IMR-90 (cell line): ENCODE measurements at places on chromosomes 13 and 19. TPM values are rescaled to one million over a fixed set of nuclear protein-coding genes. Genes with fewer than 3 reads are reported as not detected.

MBD3L2B gene
- total RNA-seq: not detected in 2 replicates

OR7A5 gene
- total RNA-seq: not detected in 2 replicates

DNA sequence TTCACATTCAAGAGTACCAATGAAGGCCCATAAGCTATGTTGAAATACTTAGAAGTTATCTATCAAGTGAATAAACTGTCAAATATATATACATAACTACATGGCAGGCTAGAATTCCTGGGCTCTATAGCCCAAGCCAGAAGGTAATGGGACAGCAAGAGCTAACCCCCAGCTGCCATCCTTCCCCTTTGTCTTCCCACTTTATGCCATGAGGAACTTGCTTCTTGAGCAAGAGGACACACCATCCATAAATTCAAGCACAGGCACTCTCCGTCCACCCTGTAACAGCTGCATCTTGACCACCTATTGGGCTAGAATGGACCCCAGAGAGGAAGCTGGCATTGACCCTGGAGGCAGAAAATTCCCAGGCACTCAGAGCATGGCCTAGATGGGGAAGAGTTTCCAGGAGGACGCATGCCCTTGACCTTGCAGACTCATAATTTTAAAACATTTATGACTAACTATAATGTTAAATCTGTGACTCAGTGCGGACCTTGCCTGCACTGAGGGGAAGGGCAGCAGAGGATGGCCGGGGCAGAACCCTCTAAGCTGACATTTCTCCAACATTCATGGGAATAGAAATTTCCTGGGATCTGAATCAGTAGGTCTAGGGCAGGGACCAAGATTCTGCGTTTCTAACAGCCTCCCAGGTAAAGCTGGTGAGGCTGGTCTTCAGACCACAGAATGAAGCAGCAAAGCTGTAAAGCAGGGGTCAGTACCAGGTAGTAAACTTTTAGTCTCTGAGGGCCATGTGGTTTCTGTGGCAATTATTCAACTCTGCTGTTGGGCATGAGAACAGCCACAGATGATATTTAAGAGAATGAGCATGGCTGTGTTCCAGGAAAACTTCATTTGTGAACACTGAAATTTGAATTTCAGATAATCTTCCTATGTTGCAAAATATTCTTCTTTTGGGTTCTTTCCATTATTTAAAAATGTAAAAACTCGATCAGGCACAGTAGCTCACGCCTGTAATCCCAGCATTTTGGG, 71.4 kb upstream of the CLDN10 start:
- peak; percentile 18 for DNase-seq

DNA sequence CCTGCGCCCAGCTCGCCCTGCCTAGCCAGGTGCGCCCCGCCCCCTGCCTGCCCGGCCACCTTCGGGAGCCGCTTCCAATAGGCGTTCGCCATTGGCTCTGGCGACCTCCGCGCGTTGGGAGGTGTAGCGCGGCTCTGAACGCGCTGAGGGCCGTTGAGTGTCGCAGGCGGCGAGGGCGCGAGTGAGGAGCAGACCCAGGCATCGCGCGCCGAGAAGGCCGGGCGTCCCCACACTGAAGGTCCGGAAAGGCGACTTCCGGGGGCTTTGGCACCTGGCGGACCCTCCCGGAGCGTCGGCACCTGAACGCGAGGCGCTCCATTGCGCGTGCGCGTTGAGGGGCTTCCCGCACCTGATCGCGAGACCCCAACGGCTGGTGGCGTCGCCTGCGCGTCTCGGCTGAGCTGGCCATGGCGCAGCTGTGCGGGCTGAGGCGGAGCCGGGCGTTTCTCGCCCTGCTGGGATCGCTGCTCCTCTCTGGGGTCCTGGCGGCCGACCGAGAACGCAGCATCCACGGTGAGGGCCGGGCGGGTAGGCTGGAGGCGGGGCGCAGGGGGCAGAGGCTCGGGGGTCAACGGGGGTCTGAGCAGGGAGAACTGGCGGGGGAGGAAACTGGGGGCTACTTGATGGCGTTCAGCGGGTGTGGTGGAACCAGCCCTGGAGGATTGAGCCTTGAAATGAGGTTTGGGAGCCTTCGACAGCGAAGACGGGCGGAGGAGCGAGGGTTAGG, at the start of gene SPINT2:
Gene SPINT2, plus strand, starts transcription at position 88 of the 727 bp plus-strand sequence. Its CDS starts 320 bp downstream, at position 408.
- no peak for DNase-seq

- no peak for DNase-seq
Measured at GRCh38 chr13:81394640-81395039, 1053.7 kb upstream of the SPRY2 start.

- no peak for DNase-seq
Measured at GRCh38 chr13:58207501-58207900, 576.0 kb downstream of the PCDH17 start.

LRP3 gene
- 8.4 and 8.6 TPM in 2 replicates for total RNA-seq

ZNF560 gene
- 0.90 and 1.1 TPM in 2 replicates for total RNA-seq

LPAR2 gene
- under 0.01 and 0.28 TPM in 2 replicates for total RNA-seq

PEAK3 gene
- under 0.01 TPM in 1 of 2 replicates, not detected in the other for total RNA-seq

- no peak for DNase-seq
Measured at GRCh38 chr13:52811841-52812240, 36.6 kb downstream of the PCDH8 start.

PNMA8C gene
- total RNA-seq: under 0.01 and 0.18 TPM in 2 replicates

SIX5 gene
- total RNA-seq: 0.90 and 1.4 TPM in 2 replicates

DNA sequence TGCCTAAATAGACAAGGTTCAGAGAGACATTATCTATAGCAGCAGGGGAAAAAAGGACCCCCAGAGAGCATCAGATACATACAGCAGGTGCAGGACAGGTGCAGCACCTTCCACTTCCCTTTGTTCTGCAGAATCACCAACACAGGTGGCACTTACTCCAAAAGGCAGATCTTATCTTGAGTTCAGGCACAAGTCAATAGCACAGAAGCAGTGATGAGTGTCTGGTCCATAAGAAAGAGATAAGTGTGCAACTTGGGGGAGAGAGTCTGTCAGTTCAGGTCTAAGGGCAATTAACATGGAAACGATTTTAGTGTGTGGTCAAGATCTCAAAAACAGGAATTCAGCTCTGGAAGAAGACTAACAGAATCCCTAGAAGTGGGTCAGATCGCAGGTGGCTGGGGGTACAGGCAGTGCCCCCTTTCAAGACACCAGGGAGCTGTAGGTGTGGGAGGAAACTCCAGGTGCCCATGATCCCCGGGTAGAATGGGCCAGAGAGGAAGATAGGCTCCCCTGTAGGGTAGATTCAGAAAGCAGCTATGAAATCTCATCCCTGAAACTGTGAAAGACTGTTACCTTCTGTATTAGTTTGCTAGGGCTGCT, 40.6 kb downstream of the TNFSF11 start:
- DNase-seq: no peak

DNA sequence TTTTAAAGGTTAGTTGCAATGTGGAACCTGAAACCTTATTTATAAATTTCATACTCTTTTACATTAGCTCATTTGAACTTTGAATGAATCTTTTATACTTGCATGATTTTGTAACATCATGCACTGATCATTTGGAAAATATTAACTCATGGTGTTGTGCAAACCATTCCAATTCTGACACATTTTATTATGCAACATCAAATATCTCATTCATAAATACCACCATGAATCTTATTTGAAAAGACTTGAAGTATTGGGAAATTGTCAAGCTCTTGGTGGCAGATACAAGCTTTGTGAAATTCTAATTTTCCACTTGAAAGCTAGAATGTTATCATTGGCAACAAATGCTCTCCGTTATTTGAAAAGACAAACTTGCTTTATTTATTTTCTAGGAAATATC, 379.9 kb upstream of the PCDH20 start:
- DNase-seq: no peak

ZNF763 gene
- 0.56 and 0.90 TPM in 2 replicates for total RNA-seq

ZNF724 gene
- total RNA-seq: 18.3 and 20.1 TPM in 2 replicates

DNA sequence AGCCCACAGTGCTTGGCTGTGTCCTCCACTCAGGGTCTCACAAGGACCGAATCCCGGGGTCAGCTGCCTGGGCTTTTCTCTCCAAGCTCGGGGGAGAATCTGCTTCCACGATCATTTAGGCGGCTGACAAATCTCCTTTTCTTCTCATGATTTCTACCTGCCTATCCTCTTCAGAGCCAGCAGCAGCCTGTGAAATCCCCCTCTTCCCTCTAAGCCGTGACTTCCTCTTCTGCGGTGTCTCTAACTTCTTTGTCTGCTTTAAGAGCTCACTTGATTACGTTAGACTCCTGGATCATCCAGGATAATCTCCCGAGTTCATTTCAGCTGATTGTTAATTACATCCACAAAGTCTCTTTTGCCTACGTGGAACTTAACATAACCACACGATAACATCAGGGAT, 22.5 kb upstream of the ZNF845 start:
- DNase-seq: no peak

- peak; percentile 76 for DNase-seq
Measured at GRCh38 chr19:50705422-50706019, 14.1 kb downstream of the SHANK1 start.

RGCC gene
- total RNA-seq: 6.1 and 7.5 TPM in 2 replicates

GRCh38 chr19:16715611-16716010, 4.0 kb upstream of the NWD1 start:
- no peak for DNase-seq

BEST2 gene
- not detected in 2 replicates for total RNA-seq

SWSAP1 gene
- total RNA-seq: 0.36 and 0.56 TPM in 2 replicates

CCDC169 gene
- total RNA-seq: 0.54 and 0.83 TPM in 2 replicates

- DNase-seq: peak; percentile 27
Measured at GRCh38 chr19:584240-585001, 5.3 kb upstream of the HCN2 start.

CLEC4M gene
- not detected in 2 replicates for total RNA-seq

GRCh38 chr19:29876414-29876813, 64.6 kb downstream of the CCNE1 start:
- no peak for DNase-seq

DNA sequence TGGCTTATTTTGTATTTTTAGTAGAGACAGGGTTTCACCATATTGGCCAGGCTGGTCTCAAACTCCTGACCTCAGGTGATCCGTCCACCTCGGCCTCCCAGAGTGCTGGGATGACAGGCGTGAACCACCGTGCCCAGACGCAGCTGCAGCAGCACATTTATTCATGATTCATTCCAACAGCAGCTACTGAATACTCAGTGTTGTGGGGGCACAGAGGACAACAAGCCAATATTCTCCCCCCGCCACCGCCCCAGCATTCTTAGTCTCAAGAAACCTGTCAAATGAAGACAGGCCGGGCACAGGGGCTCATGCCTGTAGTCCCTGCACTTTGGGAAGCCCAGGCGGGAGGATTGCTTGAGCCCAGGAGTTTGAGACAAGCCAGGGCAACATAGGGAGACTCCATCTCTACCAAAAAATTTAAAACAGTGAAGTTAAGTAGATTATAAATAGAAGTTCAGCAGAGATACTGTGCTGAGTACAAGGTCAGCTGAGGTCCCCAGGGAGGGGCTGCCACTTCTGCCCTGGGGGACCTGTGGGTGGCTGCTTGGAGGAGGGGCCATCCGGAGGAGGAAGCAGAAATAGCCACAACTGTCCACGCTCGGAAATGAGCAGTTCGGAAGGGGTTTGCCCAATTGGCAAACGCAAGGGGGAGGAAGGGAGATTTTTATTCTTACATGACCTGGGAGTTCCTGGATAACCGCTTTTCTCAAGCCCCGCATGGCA, 4.3 kb downstream of the DOT1L start:
- peak; percentile 44 for DNase-seq

CXCL17 gene
- not detected in 2 replicates for total RNA-seq

GRCh38 chr19:2239173-2239572, 2.5 kb downstream of the SF3A2 start:
- DNase-seq: no peak

- no peak for DNase-seq
Measured at GRCh38 chr13:110511509-110512181, 49.9 kb downstream of the RAB20 start.

- DNase-seq: no peak
Measured at GRCh38 chr13:99894840-99895443, 76.6 kb downstream of the ZIC5 start.

GRCh38 chr19:49338023-49338677, 2.9 kb downstream of the CD37 start:
- no peak for DNase-seq

RUBCNL gene
- total RNA-seq: under 0.01 TPM in 1 of 2 replicates, not detected in the other

DNA sequence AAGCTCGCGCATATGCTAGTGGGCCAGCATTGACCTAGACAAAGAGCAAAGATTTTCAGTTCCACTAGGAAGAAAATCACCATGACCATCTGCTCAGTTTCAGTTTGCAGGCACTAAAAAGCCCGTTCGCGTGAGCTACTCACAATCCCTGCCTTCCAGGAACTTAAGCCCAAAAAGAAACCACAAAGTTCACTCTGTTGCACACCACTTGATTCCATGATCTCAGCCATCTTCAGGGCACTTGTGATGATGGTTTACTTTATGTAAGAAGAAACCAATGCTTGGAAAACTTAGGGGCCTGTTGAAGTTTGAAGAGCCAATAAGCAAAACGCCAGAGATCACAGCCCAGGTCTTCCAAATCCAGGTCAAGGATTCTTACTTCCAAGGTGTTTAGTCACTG, 45.0 kb upstream of the SLC15A1 start:
- DNase-seq: no peak

GRCh38 chr13:45374917-45375316, 33.9 kb upstream of the TPT1 start:
- peak; percentile 48 for DNase-seq

C19orf67 gene
- not detected in 2 replicates for total RNA-seq

DNA sequence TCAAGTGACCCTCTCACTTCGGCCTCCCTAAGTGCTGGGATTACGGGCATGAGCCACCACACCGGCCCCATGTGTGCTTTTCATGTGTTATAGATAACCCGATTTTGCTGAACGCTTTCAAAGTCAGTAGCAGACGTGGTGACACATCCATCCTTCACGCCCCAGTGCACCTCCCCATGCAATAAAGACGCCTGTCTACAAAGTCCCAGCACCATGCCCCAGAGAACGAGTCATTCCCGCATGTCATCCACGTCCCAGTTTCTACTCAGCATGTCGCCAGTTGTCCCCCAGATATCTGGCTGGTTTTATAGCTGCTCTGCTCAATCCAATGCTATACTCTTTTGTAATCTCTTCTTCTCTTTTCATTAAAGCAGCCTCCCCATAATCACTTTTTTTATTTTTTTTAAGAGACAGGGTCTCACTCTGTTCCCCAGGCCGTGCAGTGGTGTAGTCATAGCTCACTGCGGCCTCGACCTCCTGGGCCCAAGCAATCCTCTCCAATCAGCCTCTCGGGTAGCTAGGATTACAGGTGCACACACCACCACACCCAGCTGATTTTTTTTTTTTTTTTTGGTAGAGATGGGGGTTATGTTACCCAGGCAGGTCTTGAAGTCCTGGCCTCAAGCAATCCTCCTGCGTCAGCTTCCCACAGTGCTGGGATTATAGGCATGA, 42.5 kb downstream of the DNM2 start:
- no peak for DNase-seq

INAFM1 gene
- total RNA-seq: 0.36 and 0.56 TPM in 2 replicates

DNA sequence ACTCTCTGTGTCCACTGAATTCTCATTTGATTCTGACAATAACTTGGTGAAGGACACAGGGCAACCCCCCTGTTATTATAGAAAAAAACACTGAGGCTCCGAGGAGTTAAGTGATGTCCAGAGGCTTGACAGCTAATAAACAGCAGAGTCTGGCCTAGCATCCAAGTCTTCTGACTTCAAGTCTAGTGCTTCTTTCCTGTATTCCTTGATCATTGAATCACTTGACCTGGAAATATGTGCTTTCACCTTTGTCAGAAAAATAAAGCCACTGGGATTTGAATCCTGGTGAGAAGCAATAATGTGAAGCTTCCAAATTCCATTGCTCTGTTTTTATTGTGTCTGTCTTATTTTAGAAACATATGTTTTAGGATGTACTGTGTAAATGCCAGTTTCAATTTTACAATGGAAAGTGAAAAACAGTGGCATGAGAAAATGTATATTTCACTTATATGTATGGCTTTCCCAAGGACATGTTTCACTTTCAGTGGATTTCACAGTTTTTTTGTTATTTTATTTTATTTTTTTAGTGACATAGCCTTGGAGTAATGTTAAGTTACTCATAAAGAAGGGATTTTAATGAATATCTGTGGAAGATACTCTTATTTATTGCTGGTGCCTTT, 190.2 kb downstream of the GPC6 start:
- peak; percentile 22 for DNase-seq
